ENCODE measurements at places on chromosomes 1 and 21.

DNA sequence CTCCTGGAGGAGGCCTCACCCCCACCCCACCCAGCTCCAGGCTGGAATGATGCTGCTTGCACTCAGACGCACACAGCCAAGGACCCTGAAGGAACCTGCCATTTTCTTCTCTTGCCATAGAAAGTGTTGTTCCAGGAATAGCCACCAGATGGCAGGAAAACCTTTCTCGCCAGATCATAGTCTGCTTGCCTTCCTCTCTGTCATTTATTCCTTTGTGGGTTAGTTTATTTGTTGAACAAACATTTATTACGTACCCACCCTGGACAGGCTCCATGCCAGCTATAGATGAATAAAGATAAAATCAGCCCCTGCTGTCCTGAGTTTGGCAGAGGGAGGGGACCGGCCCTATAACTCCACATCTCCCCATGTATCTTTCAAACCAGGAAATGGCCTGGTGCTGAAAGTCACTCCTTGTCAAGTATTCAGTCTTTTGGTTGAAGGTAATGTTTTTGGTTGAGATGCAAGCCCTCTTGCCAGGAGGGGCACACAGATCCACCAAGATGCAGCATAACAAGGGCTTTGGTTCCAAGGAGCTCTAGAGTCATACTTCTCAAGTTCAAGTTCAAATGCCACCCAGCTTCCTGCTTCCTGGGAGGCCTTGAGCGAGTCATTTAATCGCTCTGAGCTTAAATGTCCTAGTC, 7.0 kb upstream of the KCNC4 start:
- peak; percentile 35 for DNase-seq

DNA sequence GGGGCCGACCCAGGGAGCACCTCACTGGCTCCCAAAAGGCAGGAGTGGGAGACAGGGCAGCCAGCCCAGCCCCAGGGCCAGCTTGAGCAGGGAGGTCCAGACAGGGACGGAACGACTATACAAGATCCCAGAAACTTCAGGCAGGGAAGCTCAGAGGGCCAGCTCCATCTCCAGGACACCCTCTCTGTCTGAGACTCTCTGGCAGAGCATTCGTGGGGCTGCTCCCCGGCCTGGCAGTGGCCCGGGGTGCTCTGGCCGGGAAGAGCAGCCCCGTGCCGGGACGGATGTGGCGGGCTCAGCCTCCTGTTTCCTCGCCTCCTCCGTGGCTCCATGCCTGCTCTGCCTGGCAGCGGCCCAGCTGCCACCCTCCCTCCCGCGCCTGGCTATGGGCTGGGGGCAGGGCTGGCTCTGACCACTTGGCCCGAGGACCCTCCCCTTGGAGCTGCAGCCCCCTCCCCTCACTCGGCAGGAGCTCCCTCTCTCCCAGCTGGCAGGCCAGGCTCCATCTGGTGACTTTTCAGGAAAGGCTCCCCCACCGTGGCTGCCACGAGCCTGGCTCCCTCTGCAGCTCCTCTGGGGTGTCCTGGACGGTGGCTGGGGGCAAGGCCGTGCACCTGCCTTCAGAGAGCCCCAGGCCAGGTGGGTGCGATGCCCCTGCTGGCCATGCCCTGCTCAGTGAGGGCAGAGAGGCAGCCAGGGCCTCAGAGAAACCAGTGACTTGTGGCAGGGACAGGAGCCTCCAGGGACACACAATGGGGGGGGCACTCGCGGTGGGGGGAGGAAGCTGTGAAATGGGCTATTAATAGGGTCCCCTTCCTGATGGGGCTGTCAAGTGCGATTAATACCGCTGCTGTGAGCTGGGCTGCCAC, 5.6 kb upstream of the PLCH2 start:
- DNase-seq, result no peak

DNA sequence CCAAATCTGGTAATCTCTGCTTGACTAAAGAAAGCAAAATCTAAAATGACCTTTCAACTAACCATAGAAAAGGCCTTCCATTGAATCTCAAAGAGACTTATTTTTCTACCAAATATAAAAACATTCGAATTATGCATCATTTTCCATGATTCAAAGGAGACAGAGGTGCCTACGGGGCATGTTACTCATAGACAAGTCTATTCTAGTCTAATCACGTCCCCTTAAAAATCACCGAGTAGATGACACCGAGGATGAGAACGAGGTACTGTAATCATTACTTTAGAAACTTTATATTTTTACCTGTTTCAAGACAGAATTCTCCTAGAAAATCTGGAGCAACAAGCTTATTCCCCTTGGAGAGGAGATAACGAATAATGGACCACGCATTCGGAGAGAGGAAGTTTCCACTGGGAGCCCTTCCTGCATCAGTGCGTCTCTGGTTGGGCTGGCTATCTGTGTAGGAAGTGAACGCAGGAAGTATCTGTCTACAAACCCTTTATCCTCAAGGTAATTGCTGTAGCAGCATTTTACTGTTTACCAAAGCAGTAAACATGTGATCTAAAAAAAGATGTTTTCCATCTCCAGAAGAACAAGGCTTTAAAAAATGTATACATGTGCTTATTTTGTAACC, 9.5 kb downstream of the ERG start:
- DNase-seq, result no peak

DNA sequence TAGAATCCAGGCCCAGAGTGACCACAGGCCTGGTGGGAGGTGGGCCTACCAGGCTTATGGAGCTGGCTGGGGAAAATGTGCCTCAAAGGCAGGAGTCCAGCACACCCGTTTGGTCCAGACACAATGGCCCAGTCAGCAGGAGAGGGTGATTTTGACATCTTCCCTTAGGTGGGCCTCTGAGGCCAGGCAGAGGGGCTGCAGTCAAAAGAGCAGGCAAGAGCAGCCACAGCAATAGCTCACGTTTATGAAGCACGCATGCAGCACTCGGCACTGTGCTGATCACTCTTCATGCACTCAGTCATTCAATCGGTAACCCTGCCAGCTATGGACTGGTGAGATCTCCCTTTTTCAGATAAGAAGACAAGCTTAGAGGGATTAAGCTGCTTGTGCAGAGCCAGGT, 146.8 kb downstream of the LRIG2 start:
- no peak for DNase-seq

GRCh38 chr1:185514311-185514710, 197.3 kb upstream of the IVNS1ABP start:
- no peak for DNase-seq

DNA sequence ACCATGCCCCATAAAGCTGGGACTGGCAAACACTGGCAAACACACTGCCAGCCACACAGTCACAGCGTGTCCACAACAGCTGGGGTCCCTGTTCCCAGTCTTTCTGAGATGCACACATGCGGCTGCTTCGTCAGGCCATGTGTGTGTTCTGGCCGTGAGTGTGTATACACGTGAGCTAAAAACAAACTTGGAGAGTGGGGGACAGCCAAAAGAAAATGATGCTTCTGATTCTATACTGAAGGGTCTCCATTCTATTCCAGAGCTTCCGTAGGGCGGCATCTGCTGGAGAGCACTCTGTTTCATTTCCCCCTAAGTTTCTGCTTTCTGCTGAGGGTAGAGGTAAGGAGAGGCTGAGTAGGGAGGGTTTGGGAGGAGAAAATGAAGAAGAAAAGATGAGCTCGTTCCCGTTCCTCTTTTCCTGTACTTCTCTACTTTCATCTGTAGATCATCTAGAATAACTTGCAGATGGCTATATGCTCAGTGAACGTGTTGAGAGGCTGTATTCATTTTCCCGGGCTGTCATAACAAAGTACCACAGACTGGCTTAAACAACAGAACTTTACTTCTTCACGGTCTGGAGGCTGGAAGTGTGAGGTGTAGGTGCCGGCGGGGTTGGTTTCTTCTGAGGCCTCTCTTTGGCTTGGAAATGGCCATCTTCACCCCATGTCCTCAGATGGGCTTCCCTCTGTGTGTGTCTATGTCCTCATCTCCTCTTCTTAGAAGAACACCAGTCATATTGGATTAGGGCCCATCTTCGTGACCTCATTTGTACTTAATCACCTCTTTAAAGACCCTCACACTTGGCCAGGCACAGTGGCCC, 151.6 kb downstream of the TOMM20 start:
- no peak for DNase-seq

- no peak for DNase-seq
These were observed 113.0 kb downstream of the PRDM16 start for GRCh38 chr1:3181956-3182355.

GRCh38 chr1:94389298-94389697, 28.9 kb upstream of the ABCD3 start:
- DNase-seq, result no peak

DNA sequence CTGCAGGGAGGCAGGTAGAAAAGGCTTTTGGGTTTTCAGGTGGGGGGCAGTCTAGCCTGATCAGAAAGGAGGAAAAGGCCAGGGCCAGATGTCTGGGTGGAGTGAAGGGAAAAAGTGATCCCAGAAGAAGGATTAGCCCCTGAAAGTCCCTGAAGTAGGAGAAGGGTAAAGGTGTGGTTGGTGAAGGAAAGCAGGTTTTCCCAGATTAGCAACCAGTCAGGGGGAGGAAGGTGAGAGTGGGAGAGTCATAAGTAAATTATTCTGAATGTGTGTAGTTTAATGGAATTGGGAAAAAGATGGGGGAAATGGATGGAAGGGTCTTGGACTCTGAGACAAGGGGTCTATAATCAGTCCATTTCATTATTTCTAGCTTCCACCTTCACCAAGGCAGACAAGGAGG, 647 bp upstream of the SPRR1A start:
- no peak for DNase-seq

GRCh38 chr1:35047188-35047858, 15.6 kb upstream of the ZMYM6 start:
- DNase-seq, result no peak

All from SHP77 (cell line).